Stimulated activated CD4-positive, alpha-beta T cell treated with anti-CD3 and anti-CD28 coated beads, Interleukin-4, amount 100 ng/mL, for 1 hour (primary cell): ENCODE measurements at places on chromosomes 13 and 19.

GRCh38 chr19:49567861-49568441 lies 12.4 kb downstream of the NOSIP start:
- DNase-seq: peak; percentile 32

DNA sequence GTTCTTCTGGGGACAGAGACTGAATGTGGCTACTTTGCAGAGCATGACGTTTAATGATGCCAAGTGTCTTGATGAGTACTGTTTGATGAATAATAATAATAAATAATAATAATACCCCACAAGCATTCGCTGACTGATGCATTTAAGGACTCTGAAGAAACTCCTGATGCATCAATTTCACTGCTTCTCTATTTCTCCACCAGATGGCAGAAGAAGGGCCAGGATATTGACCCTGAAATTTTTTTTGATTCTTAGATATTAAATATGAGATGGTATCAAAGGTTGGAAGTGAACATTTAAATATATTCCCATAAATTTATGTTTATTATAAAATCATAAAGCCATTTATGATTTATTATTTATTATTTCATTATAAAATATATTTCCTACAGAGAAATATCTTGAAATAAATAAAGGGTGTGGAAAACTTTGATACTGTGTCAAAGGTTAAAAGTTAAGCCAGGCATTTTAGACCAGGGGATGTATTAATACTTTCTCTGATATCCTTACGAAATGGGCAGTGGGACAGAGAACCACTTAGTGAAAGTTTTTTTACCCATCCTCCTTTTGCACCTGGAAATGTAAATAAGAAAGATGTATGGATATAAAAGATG lies 170.9 kb downstream of the LACC1 start:
- DNase-seq: no peak

GRCh38 chr19:51754109-51754508 lies 2.4 kb upstream of the FPR1 start:
- DNase-seq: no peak

GRCh38 chr13:26996965-26997752 lies 174.5 kb downstream of the USP12 start:
- DNase-seq: no peak

DNA sequence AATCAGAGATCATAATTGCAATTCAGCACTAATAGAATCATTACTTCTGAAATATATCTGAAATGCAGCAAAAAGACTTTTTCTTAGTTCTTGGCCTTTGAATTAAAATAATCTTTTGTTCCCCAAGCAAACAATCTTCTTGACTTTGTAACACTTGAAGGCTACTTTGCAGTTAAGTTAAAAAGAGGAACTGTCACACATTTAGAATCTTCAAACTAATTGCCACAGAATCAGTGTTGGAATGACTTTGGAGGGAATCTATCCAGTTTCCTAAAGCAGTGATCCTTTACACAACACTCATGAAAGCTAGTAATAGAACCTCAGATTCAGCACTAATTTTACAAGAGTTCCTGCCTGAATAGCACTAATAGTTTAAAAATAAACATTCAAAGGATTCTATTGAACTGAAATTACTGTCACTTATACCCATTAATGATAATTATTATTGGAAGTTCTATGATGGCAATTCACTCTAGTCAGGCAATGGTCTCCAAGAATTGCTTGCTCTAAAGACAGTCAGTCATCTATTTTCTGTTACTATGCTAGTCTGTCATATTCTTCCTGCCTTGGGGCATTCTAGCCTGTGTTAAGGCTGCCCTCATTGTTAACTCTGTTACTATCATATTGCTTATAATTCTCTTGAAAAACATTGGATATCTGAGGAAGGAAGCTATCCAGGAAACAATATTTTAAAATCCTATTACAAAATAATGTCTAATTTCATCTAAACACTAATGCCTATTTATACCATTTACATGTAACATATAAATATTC lies 362.4 kb downstream of the DIAPH3 start:
- no peak for DNase-seq

DNA sequence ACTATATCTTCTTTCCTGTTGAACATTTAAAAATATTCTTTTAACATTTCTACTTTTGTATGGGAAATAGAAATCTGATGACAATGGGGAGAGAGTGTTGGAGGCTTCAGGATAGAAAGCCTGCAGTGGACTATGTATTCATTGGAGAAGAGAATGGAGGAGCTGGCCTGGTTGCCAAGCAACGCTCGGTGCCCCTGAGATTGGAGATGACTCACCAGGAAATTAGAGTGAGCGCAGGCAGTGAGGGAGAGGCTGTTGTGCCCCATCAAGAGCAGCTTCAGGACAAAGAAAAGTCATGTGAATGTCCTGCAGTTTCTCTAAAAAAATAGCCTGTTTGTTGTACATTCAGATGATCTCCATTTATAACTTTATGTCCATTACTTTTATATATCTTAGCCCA lies 48.7 kb upstream of the ZNF835 start:
- no peak for DNase-seq

DNA sequence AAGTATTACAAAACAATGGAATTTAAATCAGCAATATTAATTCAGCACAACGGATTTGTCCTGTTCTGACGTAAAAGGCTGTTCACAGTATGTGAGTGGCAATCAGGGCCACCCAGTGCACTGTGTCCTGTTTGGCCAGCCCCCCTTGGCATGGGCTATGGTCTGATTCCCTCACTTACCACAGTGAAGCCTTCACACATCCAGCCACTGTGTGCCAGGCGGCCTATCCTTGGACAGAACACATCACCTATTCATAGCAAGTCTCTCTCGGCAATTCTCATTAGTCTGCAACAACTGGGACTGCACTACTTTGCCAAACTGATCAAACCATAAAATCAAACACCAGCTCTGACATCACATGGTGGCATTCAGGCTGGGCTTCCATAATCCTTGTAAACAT lies 221.5 kb upstream of the TSHZ3 start:
- no peak for DNase-seq

GRCh38 chr13:35879111-35879510 lies 252.1 kb downstream of the DCLK1 start:
- DNase-seq: no peak

GRCh38 chr19:639253-640160 lies at the start of gene FGF22:
FGF22 (plus strand) TSS chr19:639879; CDS start chr19:639926, 47 bp downstream.
- DNase-seq: peak; percentile 96

DNA sequence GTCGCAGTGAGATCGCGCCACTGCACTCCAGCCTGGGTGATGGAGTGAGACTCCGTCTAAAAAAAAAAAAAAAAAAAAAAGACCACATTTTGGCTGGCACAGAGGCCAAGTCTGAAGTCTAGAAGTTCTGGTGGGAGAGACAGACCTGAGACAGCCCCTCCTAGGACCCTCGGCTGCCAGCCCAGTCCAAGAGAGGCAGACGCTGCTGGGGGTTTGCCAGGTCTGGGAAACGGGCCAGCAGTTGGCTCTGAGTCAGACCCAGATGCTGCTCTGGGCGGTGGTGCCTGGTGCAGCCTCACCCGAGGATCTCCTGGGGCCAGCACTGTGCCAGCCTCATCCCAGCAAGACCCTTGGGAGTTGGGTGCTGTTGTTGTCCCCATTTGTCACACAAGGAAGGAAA lies 5.8 kb downstream of the FCHO1 start:
- no peak for DNase-seq

DNA sequence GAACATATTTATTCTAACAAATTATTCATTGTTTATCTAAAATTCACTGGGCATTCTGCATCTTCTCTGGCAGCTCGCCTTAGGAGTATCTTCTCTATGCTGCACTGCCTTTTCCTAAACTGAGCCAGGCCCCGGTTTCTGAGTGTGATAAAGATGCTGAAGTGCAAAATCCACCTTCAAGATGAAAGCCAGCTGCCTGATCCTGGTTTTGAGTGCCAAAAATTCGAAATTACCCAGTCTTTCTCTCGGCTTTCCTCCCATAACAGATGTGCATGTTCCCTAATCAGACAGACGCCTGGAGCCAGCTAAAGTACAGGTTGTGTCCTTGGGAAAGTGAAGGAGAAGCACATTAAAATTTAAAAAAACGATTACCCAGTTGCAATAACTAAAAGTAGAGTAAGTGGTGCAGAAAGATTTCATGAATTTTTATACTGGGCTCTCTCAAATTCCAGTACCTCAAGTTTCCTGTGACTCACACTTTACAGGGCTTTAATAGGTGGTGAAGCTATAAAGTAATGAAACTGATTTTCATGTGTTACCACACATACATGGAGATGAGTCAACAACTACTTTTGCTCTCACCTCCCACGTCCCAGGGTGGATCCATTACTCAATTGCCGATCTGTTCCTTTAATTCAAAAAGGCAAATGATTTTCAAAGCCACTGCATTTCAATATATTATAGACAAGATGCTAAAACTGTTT lies 65.0 kb upstream of the GTF2F2 start:
- peak; percentile 54 for DNase-seq

GRCh38 chr13:59319276-59319675 lies 844.5 kb downstream of the DIAPH3 start:
- no peak for DNase-seq

DNA sequence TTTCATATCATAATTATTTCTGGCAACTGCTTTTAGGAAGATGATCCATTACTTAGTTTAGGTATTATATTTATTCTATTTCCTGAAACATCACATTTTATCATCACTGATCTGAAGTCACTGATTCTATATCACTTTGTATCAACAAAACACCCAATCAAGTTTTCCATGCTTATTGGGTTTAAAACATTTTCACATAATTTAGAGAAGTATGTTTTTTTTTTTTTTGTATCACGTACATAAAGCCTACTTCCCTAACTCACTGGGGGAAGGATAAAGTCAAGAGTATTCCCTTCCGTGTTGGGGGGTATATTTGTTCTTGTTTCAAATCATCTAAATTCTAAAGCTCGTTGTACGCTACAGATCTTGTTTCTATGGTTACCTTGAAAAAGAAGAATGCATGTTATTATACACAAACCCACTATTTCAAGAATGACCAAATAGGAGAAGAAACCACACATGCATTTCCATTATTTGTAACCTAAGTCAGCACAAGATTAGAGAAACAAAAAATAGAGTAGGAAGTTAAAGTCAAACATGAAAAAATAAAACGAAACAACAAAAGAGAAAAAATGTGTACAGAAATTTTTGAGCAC lies 637.2 kb upstream of the MIR17HG start:
- no peak for DNase-seq

GRCh38 chr13:20231839-20232555 lies at the start of gene GJB6:
GJB6 (minus strand) TSS chr13:20232319; CDS start chr13:20223480, 8,839 bp downstream.
- DNase-seq: peak; percentile 46

GRCh38 chr13:42276683-42277082 lies 4.7 kb downstream of the AKAP11 start:
- no peak for DNase-seq

DNA sequence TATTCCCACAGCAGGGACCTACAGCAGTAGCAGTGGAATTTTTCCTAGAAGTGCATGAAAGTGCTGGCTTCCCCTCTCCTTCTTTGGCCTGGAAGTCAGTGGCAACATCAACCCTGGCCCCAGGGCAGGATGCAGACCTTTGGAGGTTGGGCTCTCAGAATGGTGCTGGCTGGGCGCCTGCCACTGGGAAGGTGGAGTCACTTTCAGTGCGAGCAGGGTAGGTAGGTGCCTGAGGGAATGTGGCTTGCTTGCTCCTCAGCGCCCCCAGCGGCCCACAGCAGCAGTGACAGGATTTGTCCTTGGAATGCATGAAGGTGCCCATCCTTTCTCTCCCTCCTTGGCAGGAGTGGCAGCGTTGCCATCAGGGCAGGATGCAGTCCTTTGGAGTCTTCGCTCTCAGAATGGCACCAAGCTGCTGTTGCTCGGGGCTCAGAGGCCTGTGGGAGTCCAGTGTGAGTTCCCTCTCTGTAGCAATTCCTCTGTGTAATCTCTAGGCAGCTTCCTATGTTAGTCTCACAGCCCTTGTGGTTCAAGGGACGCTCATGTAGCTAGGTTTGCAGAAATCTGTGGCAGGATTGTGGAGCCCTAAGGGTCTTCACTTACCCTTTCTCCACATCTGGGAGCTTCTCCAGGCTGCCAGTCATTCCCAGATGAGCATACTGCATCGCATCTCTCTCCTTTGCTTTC lies 354.4 kb upstream of the DACH1 start:
- no peak for DNase-seq

DNA sequence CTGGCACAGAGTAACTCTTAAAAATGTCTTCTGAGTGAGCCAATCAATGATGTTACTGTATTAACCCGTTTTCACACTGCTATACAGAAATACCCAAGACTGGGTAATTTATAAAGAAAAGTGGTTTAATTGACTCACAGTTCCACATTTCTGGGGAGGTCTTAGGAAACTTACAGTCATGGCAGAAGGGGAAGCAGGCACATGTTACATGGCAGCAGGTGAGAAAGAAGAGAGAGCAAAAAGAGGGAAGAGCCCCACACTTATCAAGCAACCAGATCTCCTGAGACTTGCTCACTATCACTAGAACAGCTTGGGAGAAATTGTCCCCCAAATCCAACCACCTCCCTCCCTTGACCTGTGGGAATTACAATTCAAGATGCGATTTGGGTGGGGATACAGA lies 97.6 kb upstream of the MIR17HG start:
- no peak for DNase-seq

DNA sequence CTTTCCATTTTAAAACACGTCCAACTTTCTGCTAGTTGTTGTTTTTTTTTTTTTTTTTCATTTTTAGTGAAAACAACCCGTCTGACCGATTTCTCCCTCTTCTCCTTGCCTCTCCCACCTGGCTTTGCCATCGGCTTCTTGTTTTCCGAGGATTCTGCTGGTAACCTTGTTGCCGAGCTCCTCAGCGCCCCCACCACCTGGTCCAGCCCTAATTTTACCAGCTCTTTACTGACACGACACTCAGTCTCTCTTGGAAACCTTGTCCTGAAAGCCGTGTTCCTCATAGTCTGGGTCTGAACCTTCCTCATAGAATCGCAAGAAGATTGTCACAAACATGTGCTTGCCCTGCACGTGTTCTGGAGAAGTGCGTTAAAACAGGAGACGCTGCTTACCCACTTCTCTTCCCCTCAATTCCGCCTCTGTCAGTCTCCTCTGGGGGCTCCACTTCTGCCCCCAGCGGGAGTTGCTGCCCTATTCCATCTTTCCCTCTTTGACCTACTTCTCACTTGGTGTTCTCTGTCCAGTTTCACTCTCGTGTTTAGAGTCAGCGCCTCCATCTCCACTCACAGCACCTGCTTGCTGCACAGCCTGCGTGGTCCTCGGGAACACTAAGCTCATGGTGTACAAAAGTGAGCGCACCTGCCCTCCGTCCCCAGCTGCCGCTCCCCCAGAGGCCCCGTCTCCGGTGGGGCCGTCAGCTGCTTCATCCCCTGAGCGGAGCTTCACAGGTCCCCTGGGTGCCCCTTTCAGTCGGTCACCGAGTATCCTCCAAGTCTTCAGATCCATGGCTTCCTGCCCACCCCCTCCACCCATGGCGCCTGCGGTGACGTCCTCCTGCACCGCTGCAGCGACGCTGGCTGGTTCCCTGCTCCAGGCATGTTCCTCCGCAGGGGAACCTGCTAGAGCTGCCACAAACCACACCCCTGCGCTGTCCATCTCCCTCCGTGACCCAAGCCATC lies 65.1 kb downstream of the TM9SF2 start:
- DNase-seq: no peak

DNA sequence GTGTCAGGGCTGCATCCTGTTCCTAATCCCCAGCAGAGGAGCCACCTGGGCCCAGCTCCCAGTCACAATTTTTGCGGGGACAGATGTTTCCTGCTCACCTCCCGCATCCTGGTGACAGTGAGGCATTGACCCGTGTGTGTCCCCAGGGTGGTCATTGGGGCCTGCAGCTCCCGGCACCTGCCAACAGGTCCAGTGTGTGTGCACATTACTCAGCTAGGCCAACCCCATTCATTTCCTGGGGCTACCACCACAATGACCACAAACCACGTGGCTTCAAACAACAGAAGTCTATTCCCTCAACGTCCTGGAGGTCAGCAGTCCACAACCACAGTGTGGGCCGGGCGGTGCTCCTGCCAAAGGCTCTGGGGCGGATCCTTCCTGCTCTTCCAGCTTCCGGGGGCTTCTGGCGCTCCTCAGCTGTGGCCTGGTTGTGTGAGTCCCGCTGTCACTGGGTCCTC lies 11.9 kb upstream of the F2RL3 start:
- no peak for DNase-seq
